Activated naive CD8-positive, alpha-beta T cell treated with anti-CD3 and anti-CD28 coated beads, Interleukin-2, amount 10 ng/mL, durations not matched to agents 7 days and 5 days (primary cell): ENCODE measurements at places on chromosomes 11 and 22. TPM values are rescaled to one million over a fixed set of nuclear protein-coding genes. Genes with fewer than 3 reads are reported as not detected.

GRCh38 chr11:78594814-78595213 is 20.1 kb upstream of the NARS2 start:
- DNase-seq, result no peak

GRCh38 chr22:23718371-23719165 is 27.8 kb downstream of the RGL4 start:
- no peak for DNase-seq

- no peak for DNase-seq
Observed at GRCh38 chr11:61880454-61880853, 10.9 kb downstream of the FADS3 start.

- DNase-seq, result peak; percentile 67
Observed at GRCh38 chr22:19430890-19431541, 517 bp downstream of the HIRA start.

DNA sequence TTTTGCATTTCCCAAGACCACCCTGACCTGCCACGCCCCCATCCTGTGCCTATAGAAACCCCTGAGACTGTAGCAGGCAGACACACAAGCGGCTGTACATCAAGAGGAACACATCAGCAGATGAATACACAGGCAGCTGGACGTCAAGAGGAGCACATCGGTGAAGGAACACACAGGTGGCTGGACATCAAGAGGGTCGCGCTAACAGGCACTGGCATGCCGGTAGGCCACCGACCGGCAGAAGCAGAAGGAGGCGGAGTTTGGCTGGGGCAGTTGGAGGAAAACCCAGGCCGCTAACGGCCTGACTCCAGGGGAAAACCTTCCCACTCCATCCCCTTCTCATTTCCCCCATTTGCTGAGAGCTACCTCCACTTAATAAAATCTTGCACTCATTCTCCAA is 5.4 kb upstream of the IPO7 start:
- DNase-seq, result no peak

DNA sequence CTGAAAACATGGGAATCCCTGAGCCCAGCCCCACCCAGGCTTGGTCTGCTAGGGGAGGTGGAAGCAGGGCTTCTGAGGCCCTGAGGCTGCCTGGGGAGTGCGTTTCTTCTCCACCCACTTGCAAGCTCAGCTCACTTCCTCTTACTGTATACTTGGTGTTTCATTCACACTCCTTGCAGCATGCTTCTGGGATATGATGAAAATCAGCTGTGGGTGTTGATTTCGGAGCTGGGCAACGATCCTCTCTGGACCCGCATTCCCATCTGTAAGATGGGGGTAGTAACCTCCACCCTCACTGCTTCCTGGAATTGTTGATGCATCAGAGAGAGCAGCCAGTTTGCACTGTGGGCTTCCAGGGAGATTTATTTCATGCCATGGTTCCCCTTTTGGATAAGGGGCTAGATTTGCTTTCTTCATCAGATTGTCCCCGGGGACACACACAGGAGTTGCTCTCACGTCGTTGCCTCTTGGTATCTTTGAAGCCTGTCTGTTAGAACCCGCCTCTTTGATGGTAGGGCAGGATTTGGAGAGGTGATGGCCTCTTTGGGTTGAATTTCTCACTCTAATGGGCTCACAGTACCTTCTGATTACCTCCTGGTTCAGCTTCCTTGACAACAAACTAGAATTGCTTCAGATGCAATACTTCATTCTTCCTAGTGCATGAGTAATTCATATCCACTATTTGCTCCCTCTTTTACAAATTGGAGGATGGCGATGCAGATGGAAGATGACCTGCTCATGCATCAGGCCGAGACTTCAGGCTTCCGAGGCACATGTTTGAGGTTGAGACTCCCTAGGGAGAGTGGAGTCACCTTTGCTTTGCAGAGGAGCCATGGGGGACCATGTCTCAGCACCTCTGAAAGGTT is 40.4 kb downstream of the BCR start:
- peak; percentile 44 for DNase-seq

DNA sequence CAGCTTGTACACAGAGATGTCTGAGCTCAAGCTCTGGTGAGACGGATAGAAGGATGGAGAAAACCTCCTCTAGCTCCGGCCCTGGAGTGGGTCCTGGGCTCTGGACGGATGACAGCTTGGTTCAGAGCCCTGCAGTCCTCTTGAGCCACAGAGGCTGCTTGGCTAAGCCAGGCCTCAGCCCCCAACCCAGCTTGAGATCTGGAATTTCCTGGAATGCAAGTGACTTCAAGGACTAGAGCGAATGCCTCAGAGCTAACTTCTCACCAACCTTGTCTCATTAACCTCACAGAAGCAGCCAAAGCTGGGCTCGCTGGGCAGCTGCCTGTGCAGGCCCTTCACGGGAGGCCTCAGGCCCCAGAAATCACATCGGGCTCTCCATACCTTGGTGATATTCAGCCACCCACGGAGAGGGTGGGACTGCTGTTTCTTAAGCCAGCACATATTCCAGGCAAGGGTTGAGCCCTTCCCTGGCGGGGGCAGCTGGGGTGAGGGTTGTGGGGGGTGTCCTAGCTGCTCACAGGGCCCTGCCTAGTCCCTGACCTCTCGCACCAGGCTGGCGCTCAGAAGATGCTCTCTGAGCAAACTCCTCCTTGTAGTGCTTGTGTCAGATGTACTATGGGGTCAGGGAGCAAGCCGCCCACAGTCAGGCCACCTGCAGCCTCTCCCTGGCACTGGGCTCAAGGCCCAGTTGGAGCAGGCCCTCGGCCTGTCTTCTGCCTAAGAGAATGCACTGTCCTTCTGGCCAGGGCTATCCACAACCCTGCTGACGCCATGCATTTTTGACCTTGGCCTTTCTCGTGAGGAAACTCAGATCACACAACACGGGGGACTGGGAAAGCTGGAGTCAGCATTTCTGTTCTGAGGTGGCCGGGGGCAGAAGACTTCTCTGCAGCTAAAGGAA is 73.6 kb upstream of the TTLL12 start:
- no peak for DNase-seq

DNA sequence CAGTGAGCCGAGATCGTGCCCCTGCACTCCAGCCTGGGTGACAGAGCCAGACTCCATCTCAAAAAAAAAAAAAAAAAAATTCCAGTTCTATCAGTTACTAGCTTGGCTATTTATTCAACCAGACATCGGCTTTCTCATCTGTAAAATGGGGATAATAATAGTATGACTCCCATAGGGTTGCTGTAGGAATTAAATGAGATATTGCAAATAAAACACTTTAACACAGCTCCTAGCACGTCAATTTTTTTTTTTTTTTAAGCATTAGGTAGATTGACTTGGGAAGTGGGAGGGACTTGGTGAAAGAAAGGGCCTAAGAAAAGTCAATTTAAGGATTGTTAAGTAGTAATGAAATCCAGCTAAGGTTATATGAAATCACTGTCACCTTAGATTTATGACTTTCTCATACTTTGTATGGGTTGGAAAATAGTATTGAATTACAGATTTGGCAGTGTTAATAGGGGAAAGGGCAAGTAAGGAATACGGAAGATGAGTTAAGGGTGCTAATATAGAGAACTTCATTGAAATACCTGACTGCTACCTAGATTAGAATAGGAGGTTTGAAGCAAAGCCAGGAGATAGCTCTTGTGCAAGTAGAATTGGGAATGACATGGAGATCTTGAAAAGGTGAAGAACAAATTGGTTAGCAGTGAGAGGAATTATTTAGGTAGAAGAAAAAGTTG is 28.8 kb downstream of the BIRC2 start:
- DNase-seq, result no peak

- DNase-seq, result no peak
Observed at GRCh38 chr11:86160541-86161149, 83.9 kb upstream of the EED start.

- DNase-seq, result no peak
Observed at GRCh38 chr11:65398362-65398910, 12.0 kb downstream of the FRMD8 start.

- no peak for DNase-seq
Observed at GRCh38 chr11:111637885-111638284, 35.6 kb downstream of the SIK2 start.

GRCh38 chr11:121523581-121524232 is 70.9 kb upstream of the SORL1-AS1 start:
- no peak for DNase-seq

The SULT4A1 gene
- not detected for total RNA-seq

The MAP6 gene
- not detected for total RNA-seq

The ADAMTS8 gene
- total RNA-seq, result not detected

The CDON gene
- total RNA-seq, result 3.9 TPM

The CRYAB gene
- total RNA-seq, result not detected

The ARHGAP8 gene
- total RNA-seq, result 2.9 TPM

The SPDYC gene
- total RNA-seq, result not detected

The POU2AF2 gene
- total RNA-seq, result not detected

The XBP1 gene
- 178 TPM for total RNA-seq

The ABCC8 gene
- not detected for total RNA-seq

The FBLN1 gene
- total RNA-seq, result not detected

The PLA2G3 gene
- total RNA-seq, result not detected

The SLC37A2 gene
- 3.5 TPM for total RNA-seq
